ENCODE measurements at places on chromosomes 2 and 18.

GRCh38 chr2:215870088-215870490 is 143.3 kb downstream of the MREG start:
- DNase-seq = peak; percentile 73

GRCh38 chr2:11602563-11603204 is 67.3 kb downstream of the NTSR2 start:
- DNase-seq = no peak

- DNase-seq = no peak
Measured at GRCh38 chr2:219198974-219199373, 7.6 kb upstream of the ZFAND2B start.

GRCh38 chr2:203908797-203909185 is 27.8 kb upstream of the ICOS start:
- DNase-seq = no peak

- DNase-seq = no peak
Measured at GRCh38 chr18:79339094-79339908, 56.4 kb upstream of the NFATC1 start.

DNA sequence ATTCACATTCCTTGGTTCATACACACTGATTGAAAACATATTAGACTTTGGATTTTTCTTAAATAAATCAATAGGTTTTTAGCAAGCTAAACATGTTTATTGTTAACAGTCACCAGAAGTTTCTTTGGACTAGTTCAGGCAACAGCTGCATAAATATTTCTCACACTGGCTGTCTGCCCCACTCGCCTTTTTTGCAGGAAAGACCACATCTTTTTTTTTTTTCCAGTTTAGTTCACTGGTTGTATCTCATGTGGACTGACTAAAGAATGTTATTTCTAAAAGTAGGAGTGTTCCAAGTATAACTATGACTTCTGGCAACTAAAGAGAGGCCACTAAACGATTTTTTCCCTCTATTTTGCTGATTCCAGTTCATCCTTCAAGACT is 31.1 kb downstream of the SLC40A1 start:
- no peak for DNase-seq

GRCh38 chr2:151153601-151154000 is 108.1 kb downstream of the RBM43 start:
- DNase-seq = no peak

- DNase-seq = peak; percentile 17
Measured at GRCh38 chr2:100214265-100214971, 72.0 kb upstream of the AFF3 start.

- peak; percentile 88 for DNase-seq
Measured at GRCh38 chr18:35386600-35387100, 9.5 kb upstream of the ZNF396 start.

DNA sequence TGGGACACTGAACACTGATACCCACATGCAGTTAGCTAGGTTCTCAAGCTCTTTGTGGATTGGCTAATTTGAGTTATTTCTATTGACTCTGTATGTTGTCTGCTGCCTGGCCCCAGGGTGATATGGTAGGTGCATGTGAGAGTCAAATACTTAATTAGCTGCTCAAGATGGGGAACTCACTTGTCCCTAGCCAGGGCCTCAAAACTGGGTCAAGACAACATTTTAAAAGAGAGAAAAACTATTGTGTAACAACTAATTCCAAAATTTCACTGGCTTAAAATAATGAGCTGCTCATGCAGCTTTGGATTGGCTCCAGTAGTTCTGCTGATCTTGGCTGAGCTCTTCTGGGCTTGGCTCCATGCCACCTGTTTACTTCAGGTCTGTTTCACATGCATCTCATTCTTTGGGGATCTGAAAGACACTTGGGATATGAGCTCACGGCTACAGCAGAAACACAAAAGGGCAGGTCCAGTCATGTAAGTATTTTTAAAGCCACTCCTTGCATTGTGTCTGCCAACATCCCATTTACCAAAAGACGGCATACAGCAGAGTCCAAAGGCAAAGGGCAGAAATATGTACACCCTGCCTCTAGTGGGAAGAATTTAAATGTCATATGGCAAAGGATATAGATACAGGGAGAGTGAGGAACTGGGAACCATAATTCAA is 716.8 kb downstream of the SUCLG1 start:
- no peak for DNase-seq

DNA sequence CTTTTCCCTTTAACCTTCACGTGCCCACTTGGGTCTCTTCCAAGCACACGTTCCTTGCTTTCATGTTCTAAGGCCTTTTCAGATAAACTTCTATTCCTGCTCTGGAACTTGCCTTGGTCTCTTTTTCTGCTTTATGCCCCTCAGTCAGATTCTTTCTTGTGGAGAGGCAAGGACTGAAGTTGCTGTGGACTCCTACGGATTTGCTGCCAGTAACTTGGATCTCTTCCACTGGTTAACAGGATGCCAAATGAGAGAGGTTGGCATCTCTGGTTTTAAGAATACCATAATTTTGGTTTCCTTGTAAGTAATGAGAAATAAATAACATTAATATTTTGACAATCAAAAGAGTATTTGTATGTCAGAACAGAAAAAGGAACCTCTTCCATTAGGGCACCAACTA is 33.0 kb downstream of the COMMD1 start:
- no peak for DNase-seq

- no peak for DNase-seq
Measured at GRCh38 chr2:210718503-210718902, 162.1 kb downstream of the CPS1 start.

DNA sequence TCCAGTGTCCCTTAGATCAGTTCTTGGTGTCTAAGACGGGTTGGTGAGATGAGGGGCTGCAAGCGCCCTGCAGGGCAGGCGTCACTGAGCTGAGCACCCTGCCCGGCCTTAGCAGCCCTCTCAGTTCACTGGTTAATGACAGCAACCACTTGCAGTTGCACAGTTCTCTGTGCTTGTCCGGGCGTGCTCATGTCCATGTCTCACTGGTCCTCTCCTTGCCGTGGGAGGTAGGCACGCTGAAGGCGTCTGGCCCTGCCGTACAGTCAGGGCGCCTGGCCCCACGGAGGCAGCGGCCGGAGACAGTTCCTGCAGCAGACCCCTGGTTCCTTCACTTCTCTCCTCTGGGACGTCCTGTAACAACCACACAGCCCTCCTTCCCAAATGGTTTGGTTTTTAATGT is 75.3 kb downstream of the ARHGEF4 start:
- DNase-seq = no peak

DNA sequence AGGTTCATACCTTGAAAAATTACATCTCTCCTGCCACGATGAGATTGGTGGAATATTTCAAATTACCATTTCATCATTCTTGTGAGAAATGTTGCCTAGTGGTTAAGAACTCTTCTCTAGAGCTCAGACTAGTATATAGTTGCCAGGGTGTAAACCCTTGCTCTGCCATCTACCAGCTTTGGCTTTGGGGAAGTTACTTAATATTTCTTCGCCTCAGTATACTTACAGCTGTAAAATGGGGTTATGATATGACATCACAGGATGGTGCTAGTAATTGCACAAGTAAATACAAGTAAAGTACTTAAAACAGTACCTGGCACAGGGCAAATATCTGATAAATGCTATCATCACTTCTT is 1.5 kb downstream of the SPOPL start:
- peak; percentile 55 for DNase-seq

DNA sequence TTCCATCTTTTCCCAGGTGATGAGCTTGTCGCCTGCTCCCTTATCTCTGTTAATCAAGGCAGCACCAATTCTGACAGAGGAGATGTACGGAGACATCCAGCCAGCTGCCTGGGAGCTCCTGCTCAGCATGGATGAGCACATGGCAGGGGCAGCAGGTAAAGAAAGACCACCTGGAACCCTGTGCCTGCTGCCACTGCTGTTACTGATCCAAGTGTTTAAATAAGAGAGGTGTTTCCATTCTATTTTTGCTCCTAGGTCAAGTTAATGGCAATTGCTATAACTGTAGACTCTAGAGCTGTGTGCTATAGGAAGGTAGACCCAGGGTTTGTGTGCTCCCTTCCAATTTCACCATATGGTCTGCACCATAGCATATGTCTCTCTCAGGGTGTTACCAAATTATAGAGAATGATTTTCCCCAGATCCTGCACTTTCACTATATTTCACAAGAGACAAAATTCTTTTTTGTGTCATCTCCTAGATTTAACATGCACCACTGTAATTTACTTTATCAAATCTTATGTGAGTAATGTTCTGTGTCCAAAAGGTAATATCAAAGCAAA is 88.6 kb upstream of the RPE start:
- no peak for DNase-seq

- DNase-seq = no peak
Measured at GRCh38 chr18:26135548-26135947, 1.9 kb downstream of the PSMA8 start.

DNA sequence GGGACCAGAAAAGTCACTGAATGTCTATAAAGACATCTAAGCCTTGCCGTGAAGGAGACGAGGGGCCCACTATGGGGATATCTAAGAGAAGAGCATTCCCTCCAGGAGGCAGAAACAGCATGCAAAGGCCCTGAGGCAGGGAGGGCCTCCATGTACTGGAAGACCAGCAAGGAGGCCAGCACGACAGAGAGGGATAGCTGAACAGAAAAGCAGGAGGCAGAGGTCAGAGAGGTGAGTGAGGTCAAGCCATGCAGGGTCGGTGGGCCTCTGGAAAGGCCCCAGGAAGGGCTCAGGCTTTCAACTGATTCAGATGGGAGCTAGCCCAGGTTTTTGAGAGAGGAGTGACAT is 5.7 kb downstream of the TRABD2A start:
- DNase-seq = no peak

GRCh38 chr2:184610891-184611290 is 12.6 kb downstream of the ZNF804A start:
- peak; percentile 25 for DNase-seq

DNA sequence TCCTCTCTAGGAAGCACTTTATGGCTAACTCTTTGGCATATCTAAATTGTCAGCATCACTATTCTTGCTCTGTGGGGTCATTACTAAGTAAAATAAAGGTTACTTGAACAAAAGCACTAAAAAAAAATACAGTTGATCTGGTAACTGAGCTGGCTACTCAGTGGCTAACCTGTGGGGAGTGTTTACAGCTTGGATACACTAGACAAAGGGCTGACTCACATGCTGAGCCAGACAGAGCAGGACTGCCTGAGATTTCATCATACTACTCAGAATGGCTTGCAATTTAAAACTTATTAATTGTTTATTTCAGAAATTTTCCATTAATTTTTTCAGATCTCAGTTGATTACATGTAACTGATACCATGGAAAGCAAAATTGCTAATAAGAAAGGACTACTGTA is 1690.4 kb upstream of the SLC39A10 start:
- no peak for DNase-seq
